ENCODE measurements at places on chromosomes 1 and 21. TPM values are rescaled to one million over a fixed set of nuclear protein-coding genes. Genes with fewer than 3 reads are reported as not detected.

GRCh38 chr1:12754738-12755137, 8.7 kb downstream of the CFAP107 start:
- no peak for DNase-seq

DNA sequence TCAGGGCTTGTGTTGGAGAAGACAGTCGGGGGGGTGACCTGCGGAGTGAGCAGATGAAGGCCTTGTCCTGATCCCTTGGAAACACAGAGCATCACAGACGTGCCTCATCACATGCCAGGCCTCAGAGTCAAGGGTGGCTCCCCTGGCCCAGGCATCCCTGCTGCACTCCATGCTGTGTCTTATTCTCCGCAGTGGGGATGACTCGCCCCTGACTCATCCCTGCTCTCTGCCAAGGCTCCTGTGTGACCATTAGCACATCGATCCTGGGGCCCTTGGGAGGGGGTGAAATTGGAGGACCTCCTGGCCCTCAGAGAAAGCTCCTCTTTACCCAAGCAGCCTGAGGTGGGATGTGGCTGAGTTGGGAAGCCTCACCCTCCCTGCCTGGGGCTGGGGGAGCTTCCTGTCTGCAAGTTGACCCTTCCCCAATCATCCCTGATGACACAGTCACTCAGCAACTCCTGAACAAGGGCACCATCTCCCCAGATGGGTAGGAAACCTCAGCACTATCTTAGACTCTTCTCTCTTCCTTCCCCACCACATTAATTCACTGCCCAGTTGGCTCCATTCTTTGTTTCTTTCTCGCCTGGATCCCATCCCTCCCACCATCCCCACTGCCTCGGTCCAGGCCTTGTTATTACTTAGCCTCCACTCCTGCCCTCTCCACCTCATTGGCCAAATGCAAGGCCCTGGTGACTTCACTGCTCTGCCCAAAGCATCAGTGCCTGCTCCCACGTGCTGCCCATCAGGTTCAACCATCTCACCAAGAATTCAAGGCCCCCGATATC, 74.6 kb downstream of the CAMK2N1 start:
- no peak for DNase-seq

GRCh38 chr1:59057211-59057694, 239.6 kb upstream of the FGGY start:
- DNase-seq = peak; percentile 88

DNA sequence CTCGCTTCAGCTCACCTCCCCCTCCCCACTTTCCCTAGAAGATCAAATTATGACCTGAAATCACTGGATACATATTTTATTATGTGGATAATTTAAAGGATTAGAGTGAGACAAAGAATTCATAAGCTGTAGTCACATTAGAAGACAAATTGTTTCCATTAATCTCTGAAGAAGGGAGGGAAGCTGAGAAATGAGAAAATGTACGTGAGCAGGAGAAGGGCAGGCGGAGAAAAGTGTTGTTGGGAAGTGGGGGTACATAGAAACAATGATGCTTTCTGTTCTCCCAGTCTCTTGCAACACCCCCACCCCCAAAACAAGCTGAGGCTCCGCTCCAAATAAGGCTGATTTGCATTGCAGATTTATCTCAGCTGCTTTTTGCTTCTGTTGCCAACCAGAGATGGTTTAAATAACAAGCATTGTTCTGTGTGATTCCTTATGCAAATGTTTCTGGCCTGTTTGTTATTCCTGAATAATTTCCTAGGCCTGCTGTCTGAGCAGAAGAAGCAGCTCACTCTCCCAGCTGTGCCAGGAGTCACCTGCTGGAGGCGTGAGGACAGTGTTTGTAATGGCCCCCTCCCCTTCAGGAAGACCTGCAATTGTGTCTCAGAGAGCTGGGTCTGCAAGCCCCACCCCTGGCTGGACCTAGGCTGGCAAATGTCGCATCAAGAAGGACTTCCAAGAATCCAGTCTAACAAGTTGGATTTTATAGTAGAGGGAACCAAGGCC, 121.8 kb upstream of the TNR start:
- DNase-seq = no peak

DNA sequence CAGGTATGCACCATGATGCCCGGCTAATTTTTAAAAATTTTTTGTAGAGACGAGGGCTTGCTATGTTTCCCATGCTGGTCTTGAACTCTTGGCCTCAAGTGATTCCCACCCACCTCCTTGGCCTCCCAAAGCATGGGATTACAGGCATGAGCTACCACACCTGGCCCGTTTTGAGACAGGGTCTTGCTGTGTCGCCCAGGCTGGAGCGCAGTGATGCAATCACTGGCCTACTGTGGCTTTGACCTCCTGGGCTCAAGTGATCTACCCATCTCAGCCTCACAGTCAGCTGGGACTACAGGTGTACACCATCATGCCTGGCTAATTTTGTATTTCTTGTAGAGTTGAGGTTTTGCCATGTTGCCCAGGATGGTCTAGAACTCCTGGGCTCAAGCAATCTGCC, 7.5 kb upstream of the SH3D21 start:
- no peak for DNase-seq

DNA sequence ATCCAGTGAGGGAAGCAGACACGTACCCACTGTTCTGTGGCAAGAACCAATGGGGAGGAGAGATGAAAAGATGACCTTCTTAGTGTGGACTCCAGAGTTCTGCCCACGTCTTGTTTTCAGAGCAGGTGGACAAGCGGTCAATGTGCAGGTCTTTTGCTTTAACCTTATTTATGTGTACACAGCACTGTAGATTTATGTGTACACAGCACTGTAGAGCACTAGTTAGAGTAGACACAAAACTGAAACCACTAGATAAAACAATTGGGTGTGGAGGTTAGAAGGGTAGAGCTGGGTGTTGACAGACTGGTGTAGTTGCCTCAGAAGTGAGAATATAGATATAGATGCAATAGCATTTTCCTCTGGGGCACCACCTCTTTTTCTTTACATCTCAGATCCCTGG, 150.0 kb downstream of the MAGI3 start:
- no peak for DNase-seq

GRCh38 chr1:219566951-219567947, 45.7 kb downstream of the ZC3H11B start:
- no peak for DNase-seq

GRCh38 chr1:59081181-59081580, 215.7 kb upstream of the FGGY start:
- no peak for DNase-seq

Gene EDN2
- 0.78 TPM for total RNA-seq

GRCh38 chr1:170445096-170445495, 86.9 kb upstream of the GORAB start:
- DNase-seq = no peak

GRCh38 chr1:29786791-29787732, 550.7 kb downstream of the PTPRU start:
- peak; percentile 49 for DNase-seq

Data from right atrium auricular region (tissue), 2 donors.